Muscle of arm (tissue), 14 donors: ENCODE measurements at places on chromosomes 13 and 19.
A peak's percentile ranks its signal among the peaks of the same experiment; 100 is the strongest.

DNA sequence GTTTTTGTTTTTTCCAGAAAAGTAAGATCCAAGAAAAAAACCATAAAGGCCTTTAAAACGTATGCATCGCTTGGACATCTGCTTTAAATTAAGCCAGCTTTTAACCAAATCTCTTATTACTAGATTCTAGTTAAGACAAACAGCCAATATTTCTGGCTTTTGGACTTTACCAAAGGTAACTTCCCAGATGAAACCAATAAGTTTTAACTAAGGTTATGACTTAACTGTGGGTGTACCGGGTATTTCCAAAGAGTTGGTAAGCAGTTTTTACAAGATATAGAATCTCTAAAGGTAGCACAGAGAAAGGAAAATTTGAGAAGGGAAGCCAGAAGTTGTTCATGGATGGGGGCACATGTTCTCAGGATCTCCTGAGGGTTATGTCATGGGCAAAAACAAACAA lies 34.0 kb downstream of the CEACAM1 start:
- no peak for DNase-seq

DNA sequence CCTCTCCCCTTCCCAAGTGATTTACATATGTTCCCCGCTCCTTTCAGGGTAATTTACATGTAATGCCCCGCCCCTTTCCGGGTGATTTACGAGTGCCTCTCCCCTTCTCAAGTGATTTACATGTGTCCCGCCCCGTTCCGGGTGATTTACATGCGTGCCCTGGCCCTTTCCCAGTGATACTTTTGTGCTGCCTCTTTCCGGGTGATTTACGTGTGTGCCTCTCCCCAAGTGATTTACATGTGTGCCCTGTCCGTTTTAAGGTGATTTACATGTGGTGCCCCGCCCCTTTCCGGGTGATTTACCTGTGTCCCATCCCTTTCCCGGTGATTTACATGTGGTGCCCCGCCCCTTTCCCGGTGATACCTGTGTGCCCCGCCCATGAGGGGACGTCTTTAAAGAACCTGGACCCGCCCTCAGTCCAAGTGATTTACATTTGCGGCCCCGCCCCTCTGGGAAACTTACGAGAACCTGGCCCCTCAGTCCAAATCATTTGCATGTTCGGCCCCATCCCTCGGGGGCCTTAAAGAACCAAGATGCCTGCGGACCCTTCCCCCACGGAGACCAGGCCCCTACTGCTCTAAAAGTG lies 559 bp upstream of the LENG9 start:
- DNase-seq: no peak

GRCh38 chr19:23762884-23763711 lies 4.4 kb upstream of the ZNF681 start:
- DNase-seq: peak; percentile 79

DNA sequence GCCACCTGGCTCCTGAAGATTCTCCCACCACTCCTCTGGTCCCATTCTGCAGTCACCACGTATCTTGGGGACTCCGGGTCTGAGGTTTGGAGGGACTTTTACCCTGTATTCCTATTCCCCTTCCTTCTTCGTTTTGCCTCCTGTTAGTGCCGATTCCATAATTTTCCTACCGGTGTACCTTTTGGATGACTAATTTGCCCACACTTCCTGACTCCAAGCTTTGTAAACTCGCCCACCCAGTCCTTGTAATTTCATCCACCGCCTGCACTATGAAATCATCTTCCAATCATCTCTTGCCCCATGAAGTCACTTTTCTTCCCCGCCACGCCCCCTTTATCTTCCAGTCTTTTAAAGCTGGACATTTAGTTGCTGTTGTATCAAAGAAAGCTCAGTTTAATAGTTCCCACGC lies 572 bp downstream of the UCHL3 start:
- DNase-seq: peak; percentile 41

- no peak for DNase-seq
Measured at GRCh38 chr19:10712045-10712444, 5.8 kb upstream of the DNM2 start.

- DNase-seq: no peak
Measured at GRCh38 chr13:38255600-38255999, 94.1 kb upstream of the UFM1 start.

DNA sequence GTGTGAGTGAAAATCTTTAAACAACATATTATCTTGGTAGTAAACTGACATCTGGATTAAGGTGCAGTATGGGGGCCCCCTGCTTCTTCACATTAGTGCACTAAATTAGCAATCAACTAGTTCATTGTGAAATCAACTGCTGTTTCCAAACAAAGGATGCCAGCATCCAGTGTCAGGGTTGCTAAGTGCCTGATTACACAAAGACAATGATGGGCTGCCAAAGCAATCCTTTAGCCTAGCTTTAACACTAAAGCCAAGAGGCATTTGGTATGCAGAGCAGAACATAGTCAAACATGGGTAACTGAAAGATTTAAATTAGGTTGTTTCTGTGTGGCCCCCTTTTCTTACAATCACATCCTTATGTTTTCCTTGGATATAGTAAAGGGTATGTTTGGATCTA lies 543.1 kb upstream of the SLITRK5 start:
- no peak for DNase-seq

- DNase-seq: no peak
Measured at GRCh38 chr19:55253842-55254624, 4.8 kb downstream of the PPP6R1 start.

- no peak for DNase-seq
Measured at GRCh38 chr13:97946951-97947588, 6.4 kb upstream of the IPO5 start.

GRCh38 chr19:56595548-56595899 lies 422 bp downstream of the ZNF71 start:
- no peak for DNase-seq

- no peak for DNase-seq
Measured at GRCh38 chr19:38527466-38528136, 90.2 kb downstream of the MAP4K1 start.

- DNase-seq: no peak
Measured at GRCh38 chr13:93116809-93117208, 109.8 kb upstream of the GPC6 start.

DNA sequence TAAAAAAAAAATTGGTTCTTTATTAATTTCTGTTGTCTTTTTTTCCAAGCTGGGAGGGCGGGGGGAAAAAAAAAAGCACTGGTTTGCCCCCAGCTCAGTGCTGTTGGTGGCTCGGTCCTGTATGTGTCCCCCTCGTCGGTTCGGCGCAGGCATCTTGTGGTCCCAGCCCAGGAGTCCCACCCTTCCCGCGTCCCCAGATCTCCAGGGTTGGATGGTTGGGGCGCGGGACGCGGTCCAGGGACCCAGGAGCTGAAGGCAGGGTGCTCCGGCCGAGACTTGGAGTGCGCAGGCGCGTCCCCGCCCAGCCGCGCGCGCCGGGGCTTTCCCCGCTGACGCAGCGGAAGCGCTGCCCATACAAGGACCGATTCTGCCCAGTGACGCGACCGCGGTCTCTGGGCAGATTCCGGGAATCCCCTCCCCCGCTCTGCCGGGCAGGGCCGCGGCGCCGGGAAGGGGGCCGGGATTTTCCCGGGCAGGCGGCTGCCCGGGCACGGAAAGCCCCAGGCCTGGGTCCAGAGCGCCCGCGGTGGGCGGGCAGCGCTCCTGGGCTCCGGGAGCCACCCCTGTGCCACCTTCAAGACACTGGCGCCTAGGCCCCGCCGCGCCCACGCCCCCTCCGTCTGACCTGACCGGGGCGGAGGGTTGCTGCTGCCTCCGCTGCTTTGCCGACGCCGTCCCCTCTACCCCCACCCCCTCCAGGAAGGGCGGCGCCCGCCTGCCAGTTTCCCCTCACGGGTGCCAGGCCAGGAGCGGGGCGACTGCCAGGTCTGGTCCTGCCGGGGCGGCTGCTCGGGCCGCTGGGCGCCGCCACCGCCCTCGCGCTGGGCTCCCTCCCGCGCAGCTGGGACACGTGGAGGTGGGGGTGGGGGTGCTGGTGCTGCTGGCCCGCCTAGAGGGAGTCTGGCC lies 2.3 kb downstream of the JUNB start:
- peak; percentile 96 for DNase-seq

- no peak for DNase-seq
Measured at GRCh38 chr19:10112037-10112761, 706 bp downstream of the P2RY11 start.

GRCh38 chr19:35155441-35155840 lies 906 bp downstream of the FXYD5 start:
- DNase-seq: no peak

- peak; percentile 58 for DNase-seq
Measured at GRCh38 chr13:114166381-114167131, 12.5 kb upstream of the CFAP97D2 start.

DNA sequence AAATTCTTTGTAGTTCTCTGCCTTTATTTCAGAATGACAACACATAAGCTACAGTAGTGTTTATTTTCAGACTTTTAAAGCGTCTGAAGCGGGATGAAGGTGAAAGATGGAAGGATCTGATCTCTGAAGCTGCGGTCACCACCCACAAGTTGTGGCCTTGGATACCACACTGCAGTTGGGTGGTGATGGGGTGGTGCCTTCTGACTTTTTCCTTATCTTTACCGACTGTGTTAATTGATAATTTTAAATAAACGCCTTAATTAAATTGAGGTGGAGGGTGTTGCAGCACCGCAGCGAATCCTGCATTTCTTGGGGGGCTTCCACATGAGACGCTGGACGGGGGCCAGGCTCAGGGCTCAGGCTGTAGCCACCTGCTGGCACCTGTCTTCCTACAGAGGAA lies 1.3 kb downstream of the TFDP1 start:
- no peak for DNase-seq

GRCh38 chr19:28793391-28794168 lies 419.4 kb downstream of the UQCRFS1 start:
- no peak for DNase-seq

DNA sequence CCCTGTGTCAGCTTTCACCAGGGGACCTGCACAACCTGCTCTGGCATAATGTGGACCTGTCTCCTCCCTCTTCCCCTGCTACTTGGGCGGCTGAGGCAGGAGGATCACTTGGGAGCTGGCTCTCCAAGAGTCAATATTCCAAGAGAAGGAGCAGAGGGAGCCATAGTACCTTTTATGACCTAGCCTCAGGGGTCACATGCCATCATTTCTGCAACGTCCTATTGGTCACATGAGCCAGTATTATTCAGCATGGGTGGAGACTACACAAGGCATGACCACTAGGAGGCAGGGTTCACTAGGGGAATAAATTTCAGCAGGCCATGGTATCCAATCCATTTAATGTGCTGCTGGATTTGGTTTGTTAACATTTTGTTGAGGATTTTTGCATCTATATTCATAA lies 12.0 kb upstream of the SHFL start:
- no peak for DNase-seq

DNA sequence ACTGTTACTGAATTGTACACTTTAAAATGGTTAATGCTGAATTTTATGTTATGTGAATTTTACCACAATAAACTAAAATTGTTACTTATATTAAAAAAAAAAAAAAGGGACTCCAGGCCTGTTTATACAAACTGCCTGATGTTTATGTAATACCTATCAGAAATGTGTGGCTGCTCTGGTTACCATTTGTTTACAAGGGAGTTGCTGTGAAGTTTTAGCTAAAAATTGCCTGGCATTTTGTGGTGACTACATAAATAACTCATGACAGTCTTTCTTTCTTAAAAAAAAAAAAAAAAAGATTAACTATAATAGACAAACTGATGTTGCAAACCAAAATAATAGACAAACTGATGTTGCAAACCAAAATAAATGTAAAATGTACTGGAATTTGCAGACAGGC lies 71.8 kb downstream of the CDADC1 start:
- no peak for DNase-seq

DNA sequence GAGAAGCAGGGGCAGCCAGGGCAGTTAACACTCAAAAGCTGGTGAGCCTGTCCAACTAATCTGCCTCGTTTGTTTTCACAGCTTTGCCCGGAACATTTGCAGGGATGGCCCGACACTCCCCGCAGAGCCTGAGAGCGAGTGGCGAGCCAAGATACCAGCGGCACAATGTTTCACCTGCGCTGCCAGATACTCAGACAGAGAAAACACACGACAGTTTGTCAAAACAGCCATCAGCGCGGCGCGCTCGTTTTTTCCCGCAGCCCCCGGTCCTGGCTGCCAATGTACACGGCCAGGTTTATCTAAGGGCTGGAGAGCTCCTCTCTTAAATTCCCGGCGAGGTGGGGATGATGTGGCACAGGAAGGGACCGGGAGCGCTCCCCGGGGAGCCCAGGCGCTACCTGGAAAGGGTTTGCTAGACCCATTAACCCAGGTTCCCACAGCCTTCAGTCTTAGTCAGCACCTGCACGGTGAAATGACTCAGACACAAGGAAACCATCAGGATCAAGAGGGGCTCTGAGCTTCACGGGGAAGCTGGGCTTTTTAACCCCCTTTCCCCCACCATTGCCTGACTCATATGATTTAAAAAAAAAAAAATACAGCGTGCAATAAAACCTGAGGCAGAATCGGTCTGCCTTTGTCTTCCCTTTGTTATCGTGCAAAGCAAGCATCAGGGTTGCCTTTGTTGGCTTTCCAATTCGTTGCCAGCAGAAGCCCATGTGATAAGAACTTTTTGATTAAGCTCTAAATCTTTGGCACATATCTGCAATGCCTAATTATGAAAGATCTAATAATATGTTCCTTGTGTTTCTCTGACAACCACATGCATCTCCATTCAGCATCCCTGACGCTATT lies 186.2 kb downstream of the EFNB2 start:
- no peak for DNase-seq

DNA sequence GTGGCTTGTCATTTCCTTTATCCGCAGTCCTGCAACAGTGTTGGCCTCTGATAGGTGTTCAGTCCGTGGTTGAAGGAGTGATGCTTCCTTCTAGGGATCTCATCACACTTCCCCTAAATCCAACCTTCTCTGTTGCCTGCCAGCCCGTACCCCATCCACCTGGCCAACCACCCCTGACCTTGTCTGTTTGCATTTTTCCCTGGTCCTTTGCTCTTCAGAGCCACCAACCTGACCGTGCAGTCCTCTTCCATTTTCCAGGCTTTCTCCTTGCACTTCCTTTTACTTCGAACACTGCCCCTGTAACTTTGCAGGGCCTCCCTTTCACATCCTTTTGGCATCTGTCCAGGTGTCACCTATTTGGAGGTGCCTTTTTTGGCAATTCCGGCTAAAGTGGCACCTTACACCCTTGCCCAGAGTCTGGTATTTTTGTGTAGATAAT lies 696 bp downstream of the ZNF460 start:
- peak; percentile 32 for DNase-seq

- no peak for DNase-seq
Measured at GRCh38 chr19:50722201-50723013, 757 bp upstream of the CLEC11A start.

- DNase-seq: no peak
Measured at GRCh38 chr19:3184847-3185460, 776 bp upstream of the NCLN start.

GRCh38 chr19:27738569-27739193 lies 1474.3 kb downstream of the UQCRFS1 start:
- no peak for DNase-seq

GRCh38 chr19:7744199-7744786 lies 3.0 kb downstream of the CD209 start:
- no peak for DNase-seq

DNA sequence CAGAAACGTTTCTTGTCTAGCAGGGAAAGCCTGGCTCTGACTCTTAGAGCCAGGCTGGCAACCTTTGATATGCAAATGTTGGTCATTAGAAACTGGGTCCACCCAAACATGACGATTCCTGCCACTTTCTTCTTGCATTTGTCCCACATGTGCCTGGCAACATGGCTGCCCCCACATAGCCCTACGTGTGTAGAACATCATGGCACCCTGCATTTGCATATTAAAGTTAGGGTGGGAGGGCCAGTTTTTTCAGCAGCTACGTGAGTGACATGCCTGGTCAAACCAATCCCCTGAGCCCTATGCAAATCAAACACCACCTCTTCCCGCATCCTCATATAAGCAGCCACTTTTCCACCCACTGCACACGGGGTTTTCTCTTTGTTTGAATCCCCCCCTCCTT lies 95.0 kb downstream of the LIG4 start:
- no peak for DNase-seq
